ENCODE measurements at places on chromosomes 5 and 9. TPM values are rescaled to one million over a fixed set of nuclear protein-coding genes. Genes with fewer than 3 reads are reported as not detected.
A peak's percentile ranks its signal among the peaks of the same experiment; 100 is the strongest.

DNA sequence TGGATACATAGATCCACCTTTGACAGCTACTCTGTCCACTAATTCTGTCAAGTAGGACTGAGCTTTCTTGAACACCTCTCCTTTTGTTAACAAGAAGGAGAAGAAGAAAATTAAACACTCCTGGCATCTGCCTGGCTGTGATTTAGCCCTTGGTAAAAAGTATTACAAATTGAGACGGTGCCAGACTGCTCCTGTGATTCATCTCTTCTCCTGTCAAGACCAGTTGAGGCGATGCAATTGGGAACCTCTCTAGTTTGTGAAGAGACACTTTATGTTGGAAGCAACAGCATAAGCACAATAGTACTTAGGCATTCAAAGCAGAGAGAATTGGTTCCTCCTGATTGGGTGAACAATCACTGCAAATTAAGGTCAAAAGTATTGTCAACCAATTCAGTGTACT is 72.7 kb downstream of the GHR start:
- DNase-seq = no peak

DNA sequence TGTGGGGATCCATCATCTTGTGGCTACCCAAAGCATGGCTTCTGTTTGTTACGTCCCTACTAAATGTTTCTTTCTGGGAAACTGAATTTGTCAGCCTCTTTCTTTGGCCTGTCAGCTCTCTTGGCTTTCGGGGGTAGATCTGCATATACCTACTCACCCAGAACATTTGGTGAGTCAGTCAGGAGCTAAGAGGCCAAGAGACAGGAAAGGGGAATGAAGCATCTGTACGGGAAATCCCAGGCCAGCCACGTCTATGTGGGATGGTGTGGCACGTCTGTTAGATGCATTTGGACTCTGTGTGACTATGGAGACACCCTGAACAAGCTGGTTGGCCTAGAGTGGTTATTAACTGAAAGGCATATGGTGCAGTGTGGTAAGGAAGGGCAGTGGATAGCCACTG is 58.1 kb downstream of the CDO1 start:
- DNase-seq = no peak

DNA sequence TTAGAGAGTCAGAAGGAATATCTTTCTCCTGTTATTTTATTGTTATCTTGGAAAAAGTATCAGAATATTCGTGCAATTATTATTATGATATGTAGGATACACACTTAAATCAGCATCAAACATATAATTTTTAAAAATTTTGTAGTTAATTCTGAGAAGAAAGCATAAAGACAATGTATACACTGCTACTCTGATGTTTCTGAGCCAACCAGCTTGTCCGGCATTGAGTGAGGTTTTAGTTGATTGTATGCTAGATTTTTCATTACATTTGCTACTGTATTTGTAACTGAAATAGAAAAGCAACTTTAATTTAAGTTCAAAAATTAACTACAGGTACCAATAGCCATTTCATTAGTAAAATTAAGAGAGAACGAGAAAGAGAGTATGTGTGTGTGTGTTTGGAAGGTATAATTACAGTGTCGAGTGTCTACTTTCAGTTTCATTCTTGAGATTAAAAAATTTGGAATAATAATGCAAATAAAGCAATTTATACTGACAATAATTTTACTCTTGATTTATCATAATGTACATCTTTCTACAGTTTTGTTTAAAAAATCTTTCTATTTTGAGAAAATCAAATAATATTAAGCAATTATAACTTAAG is 160.4 kb upstream of the CDH12 start:
- DNase-seq = no peak

- DNase-seq = no peak
Measured at GRCh38 chr9:6680797-6681146, 35.2 kb upstream of the GLDC start.

DNA sequence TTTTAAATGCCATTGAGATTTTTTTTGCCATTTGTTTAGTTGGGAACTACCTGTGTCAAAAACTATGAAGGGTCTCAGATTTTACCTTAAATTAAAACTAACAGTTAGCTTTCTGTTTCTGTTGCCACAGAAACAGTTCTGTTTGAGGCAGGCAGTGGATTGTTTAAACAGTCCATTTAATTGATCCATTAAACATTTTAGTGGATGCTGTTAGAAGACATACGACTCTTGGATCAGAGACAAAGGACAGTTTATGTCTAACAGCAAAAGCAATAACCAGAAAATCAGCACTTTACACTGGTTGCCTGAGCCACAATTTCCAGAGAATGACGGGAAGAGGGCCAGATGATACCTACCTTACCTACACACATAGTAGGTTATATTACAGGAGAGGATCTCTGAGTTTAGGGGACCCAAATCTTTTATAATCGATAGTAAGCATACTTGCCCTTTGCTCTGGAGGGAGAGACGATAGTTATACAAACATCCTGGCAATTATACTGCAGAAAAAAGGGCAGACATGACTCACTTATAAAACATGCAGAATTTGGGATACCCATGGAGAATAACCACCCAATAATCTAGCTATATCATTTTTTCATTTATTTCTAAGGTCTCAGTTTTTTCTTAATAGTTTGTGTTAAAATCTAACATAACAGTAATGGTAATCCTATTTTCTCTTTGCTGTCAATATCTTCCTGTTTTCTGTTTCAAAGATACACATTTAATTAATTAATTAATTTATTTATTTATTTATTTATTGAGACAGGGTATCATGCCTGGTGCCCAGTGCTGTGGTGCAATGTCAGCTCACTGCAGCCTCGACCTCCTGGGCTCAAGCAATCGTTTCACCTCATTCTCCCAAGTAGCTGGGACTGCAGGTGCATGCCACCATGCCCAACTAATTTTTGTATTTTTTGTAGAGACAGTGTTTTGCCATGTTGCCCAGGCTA is 136.7 kb upstream of the TNFAIP8 start:
- DNase-seq = no peak

- DNase-seq = peak; percentile 36
Measured at GRCh38 chr5:68465133-68465532, 249.6 kb downstream of the PIK3R1 start.

GRCh38 chr9:134165357-134166315 is 1.3 kb upstream of the RNU6ATAC start:
- DNase-seq = peak; percentile 67

- no peak for DNase-seq
Measured at GRCh38 chr5:163809473-163809872, 304.1 kb downstream of the MAT2B start.

BTNL8 gene
- not detected for total RNA-seq

AJM1 gene
- 6.7 TPM for total RNA-seq

GRCh38 chr5:1728846-1729245 is 70.8 kb downstream of the MRPL36 start:
- DNase-seq = peak; percentile 4

DNA sequence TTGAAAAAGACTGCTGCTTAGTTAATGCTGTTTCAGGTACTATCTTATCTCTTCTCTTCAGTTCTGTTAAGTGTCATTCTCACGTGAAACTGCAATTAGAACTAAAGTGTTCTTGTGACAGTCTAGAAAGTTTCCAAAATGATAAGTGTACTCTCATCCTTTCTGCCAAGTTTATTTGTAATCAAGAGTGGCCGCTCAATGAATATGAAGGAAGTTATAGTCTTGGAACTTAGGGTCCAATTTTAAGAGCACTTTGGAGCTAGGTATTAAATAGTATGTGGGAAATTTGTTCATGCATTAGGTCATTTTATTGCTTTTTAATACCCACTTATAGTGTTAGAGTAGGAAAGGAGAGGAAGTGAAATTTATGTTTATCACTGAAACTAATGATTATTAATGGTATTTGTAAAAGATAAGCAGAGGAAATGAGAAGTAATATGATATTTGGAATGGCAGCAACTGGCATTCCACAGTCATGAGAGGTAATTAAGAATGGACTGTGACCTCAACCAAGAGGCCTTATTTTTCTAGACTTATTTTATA is 20.4 kb downstream of the XRCC4 start:
- no peak for DNase-seq

- DNase-seq = no peak
Measured at GRCh38 chr5:175448276-175448675, 4.3 kb upstream of the DRD1 start.

PCDHGB3 gene
- total RNA-seq = 0.44 TPM

DNA sequence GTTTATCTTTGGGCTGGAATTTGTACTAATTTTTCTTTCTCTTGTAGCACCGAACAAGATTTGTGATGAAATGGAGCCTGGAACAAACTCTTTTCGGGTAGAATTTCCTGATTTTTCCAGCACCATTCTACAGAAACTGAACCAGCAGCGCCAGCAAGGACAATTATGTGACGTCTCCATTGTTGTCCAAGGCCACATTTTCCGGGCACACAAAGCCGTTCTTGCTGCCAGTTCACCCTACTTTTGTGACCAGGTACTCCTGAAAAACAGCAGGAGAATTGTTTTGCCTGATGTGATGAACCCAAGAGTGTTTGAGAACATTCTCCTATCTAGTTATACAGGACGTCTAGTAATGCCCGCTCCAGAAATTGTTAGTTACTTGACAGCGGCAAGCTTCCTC is 27.6 kb downstream of the ZBTB43 start:
- DNase-seq = no peak

DNA sequence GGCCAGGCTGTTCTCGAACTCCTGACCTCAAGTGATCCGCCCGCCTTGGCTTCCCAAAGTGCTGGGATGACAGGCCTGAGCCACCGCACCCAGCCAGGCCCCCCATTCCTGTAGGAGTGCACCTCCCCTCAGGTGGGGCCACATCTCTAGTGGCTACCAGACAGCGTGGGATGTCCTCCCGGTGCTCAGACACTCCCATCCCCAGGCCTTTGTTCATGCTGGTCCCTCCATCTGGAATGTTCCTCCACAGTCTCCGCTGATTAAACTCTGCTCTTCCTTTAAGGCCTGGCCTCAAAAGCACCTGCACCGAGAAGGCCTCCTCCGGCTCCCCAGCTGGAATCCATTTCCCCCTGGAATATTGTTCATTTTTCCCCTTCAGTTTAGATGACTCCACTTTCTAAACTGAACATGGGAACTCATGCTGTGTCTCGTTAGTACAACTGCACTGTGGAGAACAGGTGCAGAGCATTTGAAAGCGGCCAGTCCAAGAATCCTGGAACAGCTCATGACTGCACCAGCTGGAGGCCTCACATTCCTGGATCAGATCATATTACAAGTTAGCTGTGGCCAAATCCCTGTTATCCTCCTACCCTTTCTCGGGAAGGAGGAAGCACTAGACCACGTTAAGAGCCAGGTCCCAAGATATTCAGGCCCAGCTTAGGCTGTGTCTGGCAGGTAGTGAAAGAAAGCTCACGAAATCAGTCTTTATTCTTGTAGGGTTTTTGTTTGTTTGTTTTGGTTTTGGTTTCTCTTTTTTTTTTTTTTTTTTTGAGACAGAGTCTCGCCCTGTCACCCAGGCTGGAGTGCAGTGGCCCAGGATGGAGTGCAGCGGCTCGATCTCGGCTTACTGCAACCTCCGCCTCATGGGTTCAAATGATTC is 10.8 kb upstream of the PRRC2B start:
- DNase-seq = no peak

DNA sequence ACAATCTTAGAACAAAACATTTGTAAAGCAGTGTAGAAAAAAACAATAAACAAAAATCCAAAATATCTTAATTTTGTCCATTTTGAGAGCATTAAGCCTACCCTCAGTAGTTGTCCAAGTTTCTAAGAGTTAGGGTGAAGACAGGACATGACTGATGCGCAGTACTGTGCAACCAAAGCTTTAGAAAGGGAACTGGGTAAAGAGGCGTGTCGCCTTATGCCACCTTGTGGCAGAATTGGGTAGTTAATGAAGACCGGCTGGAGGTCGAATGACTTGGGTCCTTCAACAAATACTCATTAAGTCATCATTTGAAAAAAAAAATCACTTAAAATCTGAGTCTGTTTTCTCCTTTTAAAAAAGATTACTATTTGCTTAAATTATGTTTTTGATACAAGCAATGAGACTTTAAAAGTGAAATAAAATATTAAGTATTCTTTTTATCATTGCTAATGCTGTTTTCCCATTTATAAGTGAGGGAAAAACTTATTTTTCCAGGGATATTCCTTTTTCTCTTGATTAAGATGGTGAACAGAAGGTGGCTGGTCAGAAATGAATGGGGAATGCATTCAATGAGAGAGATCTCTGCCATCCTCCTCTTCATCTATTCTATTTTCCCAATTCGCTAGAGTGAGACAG is 3.5 kb upstream of the RNF20 start:
- DNase-seq = peak; percentile 47

All from activated naive CD8-positive, alpha-beta T cell treated with anti-CD3 and anti-CD28 coated beads, Interleukin-2, amount 10 ng/mL, durations not matched to agents 7 days and 5 days (primary cell).